ENCODE measurements at places on chromosomes 4 and X. TPM values are rescaled to one million over a fixed set of nuclear protein-coding genes. Genes with fewer than 3 reads are reported as not detected.

DNA sequence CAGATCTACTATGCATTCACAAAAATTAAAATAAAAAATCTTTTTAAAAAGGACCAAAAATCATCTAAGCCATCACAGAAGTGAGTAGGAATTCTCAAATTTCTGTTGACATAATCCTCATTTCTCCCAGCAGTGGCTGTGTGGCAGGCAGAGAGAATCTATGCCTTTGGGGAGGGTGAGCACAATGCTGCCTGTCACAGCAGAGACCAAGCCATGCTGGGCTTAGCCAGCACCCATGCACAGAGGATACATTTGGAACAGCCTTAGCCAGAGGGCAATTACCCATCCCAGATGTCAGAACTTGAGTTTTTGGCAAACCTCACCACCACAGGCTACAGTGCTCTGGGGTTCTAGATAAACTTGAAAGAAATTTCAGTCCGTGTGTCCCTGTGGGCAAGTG is 1274.8 kb upstream of the ADGRL3 start:
- no peaks in the 10 kb centered on the region for H3K27me3 ChIP-seq
- no peak overlapping the region for H3K27ac ChIP-seq

DNA sequence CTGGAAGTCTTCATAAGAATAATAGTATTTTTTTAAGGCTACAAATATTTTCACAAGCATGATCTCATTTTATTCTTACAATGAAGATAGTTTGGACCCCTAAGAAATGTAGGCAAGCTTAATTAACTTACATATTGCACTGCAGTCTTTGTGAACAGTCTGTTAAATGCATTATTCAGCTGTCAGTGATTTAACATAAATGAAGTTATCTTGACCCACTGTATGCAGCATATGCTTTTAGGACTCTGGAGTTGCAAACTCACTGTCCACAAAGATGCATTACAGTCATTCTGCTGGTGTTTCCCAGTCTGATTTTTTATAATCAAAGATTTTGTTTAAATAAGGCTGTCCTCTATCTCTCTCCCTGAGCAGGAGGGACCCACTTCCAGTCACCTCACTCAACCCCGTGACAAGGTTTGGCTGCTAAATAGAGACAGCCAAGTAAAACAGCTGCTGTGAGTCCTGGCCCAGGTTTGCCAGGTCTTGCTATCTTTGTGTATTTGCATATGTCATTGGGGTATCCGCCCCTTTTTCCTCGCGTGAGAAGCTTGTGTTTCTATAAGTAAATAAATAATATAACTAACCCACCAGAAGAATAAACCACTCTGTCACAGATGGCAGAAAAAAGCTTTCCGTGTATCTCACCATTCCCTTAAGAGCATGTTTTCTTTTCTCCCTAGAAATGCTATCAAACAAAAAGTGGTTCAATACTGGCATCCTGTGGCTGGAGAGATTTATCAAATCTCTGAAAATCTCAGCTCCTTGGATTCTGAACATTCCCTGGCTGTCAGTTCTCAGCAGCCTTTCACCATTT is 67.0 kb downstream of the SLC7A11 start:
- H3K4me1 ChIP-seq, result peaks cover 8% of the 10 kb centered on the region
- H3K4me3 ChIP-seq, result no peak overlapping the region
- no peaks in the 10 kb centered on the region for H3K36me3 ChIP-seq
- no peaks in the 10 kb centered on the region for H3K27me3 ChIP-seq
- H3K27ac ChIP-seq, result peak overlapping the region; percentile 19

DNA sequence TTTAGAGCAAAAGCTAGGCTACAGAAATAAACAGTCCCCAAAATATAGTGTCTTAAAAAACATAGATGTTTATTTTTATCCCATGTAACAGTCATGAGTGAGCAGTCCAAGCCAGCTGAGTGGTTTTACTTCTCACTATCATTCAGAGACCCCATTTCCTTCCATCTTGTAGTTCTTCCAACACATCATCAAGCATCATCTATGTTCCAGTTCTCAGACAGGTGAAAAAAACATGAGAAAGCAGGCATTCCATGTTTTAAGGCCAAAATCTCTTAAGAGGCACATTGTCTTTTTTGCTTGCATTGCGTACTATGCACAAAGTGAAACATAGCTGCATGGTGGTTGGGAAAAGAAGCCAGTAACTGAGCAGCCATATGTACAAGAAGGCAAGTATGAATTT is 128.6 kb downstream of the ATOH1 start:
- no peaks in the 10 kb centered on the region for H3K36me3 ChIP-seq
- no peak for DNase-seq
- H3K4me1 ChIP-seq, result no peaks in the 10 kb centered on the region
- no peaks in the 10 kb centered on the region for H3K27me3 ChIP-seq
- no peak overlapping the region for H3K4me3 ChIP-seq

DNA sequence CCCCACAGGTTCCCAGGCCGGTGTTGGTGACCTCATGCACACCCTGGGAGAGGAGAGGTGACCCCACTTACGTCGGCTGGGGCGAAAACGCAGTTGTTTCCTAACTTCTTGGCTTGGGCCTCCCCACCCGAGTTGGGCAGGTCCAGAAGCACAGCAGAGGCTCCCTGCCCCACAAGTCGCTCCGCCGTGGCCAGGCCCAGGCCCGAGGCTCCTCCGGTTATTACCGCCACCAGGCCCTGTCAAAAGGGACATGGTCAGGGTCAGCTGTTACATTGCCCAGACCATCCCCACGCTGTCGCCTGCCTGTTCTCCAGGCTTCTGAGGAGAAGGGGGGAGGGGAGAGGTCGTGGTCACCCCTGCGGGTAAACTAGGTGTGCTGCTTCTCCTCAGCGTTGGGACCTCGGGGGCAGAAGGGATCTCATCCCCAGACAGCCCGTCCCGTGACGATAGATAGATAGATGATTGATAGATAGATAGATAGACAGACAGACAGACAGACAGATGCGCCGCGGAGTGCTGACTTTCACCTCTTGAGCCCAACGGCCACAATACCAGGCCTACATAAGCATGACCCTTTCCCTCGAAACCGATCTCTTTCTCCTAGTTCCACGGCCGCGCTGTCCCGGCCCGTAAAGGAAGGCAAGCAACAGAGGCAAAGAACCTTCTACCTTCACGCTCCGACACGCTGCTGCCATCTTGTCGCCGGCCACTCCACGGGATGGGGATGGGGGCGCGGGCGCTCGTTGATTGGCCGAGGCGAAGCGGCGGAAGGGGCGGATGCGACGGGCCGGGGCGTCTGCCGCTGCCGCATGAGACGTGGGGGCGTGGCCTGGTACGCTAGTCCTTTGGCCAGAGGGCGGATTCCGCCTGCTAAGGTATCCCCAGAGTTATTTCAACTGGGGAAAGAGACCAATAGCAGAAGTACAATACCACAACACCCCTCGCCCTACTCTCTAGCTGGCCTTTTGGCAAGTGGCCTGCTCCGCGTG is at the start of gene HSD17B10:
Gene HSD17B10 (minus strand): TSS at position 720 of the 989 bp plus-strand sequence. CDS start 25 bp downstream, at position 695.
- DNase-seq, result peak; percentile 89
- peak within 1 kb of the TSS; percentile 71 for H3K4me3 ChIP-seq
- H3K36me3 ChIP-seq, result peaks cover 12% of the 10 kb centered on the region
- no peaks in the 10 kb centered on the region for H3K27me3 ChIP-seq

DNA sequence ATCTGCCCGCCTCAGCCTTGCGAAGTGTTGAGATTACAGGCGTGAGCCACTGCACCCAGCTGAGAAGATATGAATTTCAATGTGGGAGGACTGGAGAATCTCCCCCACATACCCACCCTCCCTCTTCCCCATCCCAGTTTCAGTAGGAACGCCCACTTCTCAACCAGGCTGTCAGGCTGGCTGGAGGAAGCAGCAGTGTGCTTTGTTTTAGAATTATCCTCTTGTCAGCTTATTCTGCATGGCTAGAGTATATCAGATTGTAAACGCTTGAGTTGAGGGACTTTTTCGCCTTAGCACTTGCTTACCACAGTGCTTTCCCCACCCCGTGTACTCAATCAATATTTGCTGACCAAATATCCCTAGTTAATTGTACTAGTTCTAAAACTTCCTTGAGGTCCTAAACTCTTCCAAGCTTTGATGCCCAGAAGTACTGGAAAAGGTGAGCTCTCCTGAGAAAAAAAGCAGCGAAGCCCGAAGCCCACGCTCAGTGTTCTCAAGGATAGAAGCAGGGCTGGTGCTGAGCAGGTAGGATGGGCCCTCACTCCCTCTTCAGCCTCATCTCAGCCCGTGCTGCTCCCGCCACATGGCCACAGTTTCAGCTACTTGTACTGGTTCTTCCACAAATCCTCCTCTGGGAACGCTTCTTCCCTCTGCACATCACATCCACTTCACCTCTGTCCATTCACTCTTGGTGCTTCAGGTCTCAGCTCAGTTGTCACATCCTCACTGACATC is 7.3 kb upstream of the ARHGAP10 start:
- no peak overlapping the region for H3K4me3 ChIP-seq
- H3K27me3 ChIP-seq, result no peaks in the 10 kb centered on the region
- no peak for DNase-seq

DNA sequence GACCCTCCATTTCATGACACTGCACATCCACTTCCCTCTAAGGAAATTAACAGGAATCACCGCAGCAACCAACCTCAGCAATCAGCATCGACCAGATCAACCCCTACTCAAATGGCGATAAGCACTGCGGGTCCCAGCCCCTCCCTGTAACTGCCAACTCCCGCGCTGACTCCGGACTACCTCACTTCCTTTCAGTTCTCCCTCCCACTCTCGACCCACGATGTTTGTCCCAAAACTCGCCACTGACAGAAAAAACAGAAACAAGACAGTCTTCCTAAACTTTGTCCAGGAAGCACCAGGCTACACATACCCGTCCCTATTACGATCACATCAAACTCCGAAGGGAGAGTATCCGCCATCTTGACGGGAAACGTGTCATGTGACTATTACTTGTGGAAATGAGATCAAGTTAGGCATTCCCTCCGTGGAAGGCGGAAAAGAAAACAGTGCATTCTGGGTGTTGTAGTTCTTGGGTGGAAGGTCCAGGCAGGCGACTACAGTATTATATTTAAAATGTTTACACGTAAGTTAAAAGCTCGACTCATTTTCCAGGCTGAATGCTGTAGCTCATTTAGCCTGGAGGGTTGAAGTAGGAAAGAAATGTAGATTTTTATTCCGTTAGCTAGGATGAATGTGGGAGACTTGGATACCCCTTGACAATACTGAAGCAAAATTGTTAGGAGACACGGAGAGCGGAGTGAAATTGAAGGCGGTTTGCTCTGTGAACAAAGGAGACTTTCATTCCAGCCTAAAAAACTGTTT is at the start of gene CHM:
Gene CHM (minus strand): TSS at position 385 of the 762 bp plus-strand sequence. CDS start 26 bp downstream, at position 359.
- no peaks in the 10 kb centered on the region for H3K36me3 ChIP-seq
- H3K4me1 ChIP-seq, result no peaks in the 10 kb centered on the region
- no peaks in the 10 kb centered on the region for H3K27me3 ChIP-seq

DNA sequence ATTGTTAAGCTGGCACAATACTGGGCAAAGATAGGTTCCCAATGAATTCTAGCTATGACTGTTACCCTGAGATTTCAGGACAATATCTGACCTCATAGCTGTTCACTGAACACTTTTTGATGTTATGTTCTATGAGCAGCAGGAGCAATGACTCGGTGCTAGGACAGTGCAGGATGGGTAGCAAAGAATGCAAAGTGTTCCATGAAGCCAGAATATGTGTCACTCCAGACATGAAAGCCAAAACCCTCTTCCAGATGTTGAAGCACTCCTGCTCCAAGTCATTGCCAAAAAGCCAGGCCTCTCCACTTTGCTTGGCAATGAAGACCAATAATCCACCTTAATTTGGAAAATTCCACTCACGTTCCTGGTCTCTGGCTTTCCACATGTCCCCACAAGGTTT is 300.9 kb upstream of the CPEB2 start:
- H3K36me3 ChIP-seq, result no peaks in the 10 kb centered on the region
- no peaks in the 10 kb centered on the region for H3K27me3 ChIP-seq
- no peak overlapping the region for H3K27ac ChIP-seq

DNA sequence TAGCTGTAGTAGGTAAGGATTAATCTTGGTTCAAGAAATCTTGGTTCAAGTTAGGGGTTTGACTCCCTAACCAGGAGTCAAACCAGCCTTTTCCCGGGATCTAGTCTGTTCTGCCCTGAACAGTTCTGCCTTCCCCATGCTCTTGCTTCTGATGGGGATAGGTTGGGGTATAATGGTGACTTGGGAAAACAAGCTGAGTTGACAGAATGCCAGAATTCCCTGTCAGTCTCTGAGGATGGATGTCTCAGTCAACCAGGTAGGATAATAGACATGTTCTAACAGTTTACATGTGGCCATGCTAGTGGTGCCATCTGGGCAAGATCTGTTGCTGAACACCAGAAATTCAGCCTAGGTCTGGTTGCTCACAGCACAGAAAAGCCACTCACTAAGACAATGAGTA is 51.4 kb downstream of the RAB40AL start:
- no peaks in the 10 kb centered on the region for H3K36me3 ChIP-seq
- no peaks in the 10 kb centered on the region for H3K4me1 ChIP-seq
- no peak overlapping the region for H3K4me3 ChIP-seq
- DNase-seq, result no peak
- no peaks in the 10 kb centered on the region for H3K27me3 ChIP-seq

DNA sequence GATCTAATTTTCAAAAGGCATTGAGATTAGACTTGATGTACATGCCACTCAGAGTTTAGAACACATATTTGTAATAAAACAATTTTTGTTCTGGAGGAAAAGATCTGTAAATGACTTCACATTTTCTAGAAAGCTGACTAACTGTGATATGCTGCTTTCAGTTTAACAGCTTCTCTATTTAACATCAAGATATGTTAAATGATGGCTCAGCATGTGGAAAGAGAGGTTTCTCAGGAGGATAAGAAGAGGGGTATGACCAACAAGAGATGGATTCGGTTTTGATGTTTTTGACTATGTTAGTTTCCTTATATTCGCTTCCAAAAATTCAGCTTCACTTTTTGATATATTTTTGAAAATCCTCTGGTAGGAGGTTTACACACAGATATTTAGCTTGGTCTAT is 698.7 kb downstream of the GLUD2 start:
- H3K36me3 ChIP-seq, result no peaks in the 10 kb centered on the region
- no peak for DNase-seq
- H3K27me3 ChIP-seq, result no peaks in the 10 kb centered on the region
- no peaks in the 10 kb centered on the region for H3K4me1 ChIP-seq
- no peak overlapping the region for H3K27ac ChIP-seq
- no peak overlapping the region for H3K4me3 ChIP-seq

DNA sequence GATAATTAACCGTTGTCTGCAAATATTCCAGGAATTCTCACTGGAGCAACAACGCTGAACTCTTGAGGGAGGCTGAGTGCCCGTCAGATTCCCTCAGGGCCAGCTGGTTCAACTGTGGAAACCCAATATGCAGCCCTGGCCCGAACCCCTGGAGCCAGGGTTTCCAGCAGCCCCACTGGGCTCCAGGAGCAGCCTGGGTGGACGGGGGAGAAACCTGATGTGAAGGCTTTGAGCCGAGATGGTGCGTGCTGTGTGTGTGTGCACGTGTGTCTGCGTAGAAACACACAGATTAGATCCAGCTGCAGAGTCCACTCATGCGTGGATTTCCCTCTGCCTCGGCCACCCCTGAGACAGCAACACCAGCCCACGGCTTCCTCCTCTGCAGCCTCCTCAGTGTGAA is 19.4 kb upstream of the SLC25A6 start:
- no peaks in the 10 kb centered on the region for H3K4me1 ChIP-seq
- DNase-seq, result no peak
- no peak overlapping the region for H3K27ac ChIP-seq
- peaks cover 35% of the 10 kb centered on the region for H3K36me3 ChIP-seq
- no peak overlapping the region for H3K4me3 ChIP-seq

- peak; percentile 68 for DNase-seq
- H3K4me3 ChIP-seq, result peak within 1 kb of the TSS; percentile 55
- H3K27ac ChIP-seq, result peak within 1 kb of the TSS; percentile 54
- no peaks in the 10 kb centered on the region for H3K4me1 ChIP-seq
- no peaks in the 10 kb centered on the region for H3K27me3 ChIP-seq
- H3K36me3 ChIP-seq, result no peaks in the 10 kb centered on the region
Observed at GRCh38 chr4:170089668-170090351, at the start of gene AADAT. AADAT (minus strand) TSS chr4:170089956; CDS start chr4:170089690, 266 bp downstream.

The FGF5 gene
- 0.07 TPM for total RNA-seq

The MAGIX gene
- 23.4 TPM for total RNA-seq

The DRP2 gene
- not detected for total RNA-seq

The STATH gene
- total RNA-seq, result not detected

The ASMT gene
- total RNA-seq, result not detected

The SYTL4 gene
- total RNA-seq, result 3.2 TPM

The PSAPL1 gene
- not detected for total RNA-seq

The TCEAL2 gene
- total RNA-seq, result 20.8 TPM

The ZMAT1 gene
- 4.2 TPM for total RNA-seq

The LANCL3 gene
- 0.08 TPM for total RNA-seq

All from right atrium auricular region (tissue), 2 donors.